Astrocyte of the spinal cord (primary cell): ENCODE measurements at places on chromosomes 11 and 22.

- no peak for DNase-seq
Observed at GRCh38 chr11:96228910-96229309, 114.1 kb downstream of the MAML2 start.

- DNase-seq = no peak
Observed at GRCh38 chr11:74714904-74715303, 16.3 kb downstream of the CHRDL2 start.

GRCh38 chr11:96949464-96949863 is 559.7 kb downstream of the JRKL start:
- DNase-seq = no peak

DNA sequence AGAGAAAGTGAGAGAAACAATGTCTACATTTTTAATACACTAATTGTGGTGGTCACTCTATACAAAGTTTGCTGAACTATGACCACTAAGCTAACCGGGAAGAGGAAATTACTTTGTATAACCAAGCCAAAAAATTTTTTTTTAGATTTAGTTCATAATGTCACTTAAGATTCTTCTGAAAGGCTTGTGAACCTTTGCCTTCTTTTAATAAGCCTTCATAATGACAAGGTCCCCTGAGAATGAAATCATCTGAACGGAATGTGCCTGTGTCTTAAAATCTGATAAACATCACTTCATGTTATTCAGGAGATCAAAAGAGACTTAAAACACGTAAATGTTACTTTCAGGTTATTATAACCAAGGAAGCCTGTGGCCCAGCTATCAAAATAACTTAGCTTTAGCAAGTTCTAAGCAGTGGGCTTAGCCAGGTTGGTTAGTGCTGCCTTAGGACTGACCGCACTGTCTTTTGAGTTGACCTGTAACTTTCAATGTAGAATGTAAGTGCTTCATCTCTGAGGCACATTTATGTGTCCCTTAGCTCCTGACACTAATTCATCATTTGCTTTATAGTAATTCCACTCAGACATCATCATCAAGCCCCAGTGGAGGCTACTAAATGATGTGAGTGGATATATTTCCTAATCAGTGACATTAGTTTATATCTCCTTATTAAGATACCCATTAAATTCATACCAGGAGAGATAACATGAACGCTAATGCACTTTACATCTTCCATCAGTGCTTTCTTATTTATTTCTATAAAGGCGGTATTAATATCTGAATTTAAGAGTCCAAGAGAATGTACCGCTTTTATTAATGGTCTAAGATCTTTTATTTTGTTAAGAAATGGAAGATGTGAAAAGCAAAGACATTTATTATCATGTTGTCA is 122.5 kb downstream of the WNT11 start:
- DNase-seq = peak; percentile 37

DNA sequence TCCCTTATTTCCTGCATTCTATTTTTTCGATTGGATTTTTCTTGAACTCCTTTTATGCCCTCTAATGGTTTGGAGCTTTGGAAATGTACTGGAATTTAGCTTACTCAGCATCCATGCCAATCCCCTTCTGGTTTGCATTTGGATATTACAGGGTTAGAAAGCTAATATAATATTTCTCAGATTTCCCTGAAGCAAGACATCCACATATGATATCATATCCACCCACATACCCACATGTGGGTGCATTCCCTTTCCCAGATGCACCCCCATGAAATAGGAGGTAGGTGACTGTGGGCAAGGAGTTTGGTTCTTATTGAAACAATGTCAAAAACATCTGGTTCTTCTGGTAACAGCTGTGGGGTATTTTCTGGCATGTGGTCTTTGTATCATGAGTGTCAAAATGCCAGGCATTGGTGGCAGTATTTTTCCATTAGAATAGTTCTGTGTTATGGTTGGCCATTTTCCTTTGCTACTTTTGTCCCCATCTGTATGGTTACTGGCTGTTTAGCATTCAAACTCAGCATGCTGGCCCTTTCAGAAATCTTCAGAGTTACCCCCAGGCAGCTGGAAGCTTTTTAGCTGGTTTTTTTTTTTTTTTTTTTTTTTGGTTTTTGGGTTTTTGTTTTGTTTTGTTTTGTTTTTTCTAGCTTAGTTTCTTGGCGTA is 32.7 kb upstream of the DDX10 start:
- DNase-seq = no peak

DNA sequence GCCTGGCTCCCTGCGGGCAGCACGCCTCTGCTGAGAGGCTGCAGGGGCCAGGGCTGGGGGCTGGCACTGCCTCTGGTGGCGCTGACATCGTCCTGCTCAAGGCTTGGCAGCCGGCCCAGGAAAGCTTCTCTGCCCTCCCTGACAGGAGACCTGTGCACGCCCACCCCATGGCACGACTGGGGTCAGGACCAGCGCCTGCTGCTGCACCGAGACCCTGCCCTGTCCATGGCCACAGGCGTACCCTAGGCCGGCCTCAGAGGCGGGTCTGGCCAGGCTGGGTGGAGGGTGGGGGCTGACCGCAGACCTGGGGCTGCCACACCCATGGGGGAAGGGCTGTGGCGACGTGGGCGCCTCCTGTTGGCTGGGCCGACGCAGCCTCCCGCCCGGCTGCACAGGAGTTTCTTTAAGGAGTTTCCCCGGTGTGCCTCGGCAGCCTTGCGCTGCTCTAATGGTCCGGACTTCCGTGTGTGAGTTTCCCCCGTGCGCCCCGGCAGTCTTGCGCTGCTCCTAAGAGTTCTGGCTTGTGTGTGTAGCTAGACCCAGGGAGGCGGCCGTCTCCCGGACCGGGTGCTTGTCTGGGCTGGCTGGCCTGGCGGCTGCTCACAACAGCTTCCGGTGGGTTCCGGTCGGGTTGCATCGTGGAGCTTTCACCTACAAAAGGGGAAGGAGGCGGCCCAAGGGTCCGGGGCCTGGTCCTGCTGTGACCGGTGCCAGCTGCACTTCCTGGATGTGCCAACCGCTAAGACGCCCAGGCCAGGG is 4.6 kb downstream of the TRABD start:
- peak; percentile 55 for DNase-seq

GRCh38 chr11:65045061-65045460 is 4.1 kb downstream of the SAC3D1 start:
- no peak for DNase-seq

- no peak for DNase-seq
Observed at GRCh38 chr11:94494126-94494680, 419 bp downstream of the ANKRD49 start.

GRCh38 chr11:117673602-117674001 is 123.4 kb downstream of the DSCAML1 start:
- DNase-seq = no peak

DNA sequence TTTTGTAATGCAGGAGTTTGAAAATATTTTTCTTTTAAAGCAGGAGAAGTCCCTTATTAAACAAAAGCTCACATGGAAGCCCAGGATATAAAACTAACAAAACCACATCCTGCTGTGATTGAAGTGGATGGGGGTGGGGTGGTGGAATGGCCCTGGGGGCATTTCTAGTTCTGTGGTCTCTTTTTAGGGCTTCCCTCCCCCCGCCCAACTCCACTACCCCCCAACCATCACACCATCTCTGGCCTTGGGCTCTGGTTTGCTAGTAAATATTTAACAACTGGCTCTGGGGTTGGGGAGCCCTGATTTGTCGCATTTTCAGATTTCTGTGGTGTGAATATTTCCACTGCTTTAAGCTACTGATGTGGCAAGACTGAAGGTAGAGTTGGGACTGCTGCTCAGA is 279.6 kb upstream of the PLET1 start:
- DNase-seq = no peak

DNA sequence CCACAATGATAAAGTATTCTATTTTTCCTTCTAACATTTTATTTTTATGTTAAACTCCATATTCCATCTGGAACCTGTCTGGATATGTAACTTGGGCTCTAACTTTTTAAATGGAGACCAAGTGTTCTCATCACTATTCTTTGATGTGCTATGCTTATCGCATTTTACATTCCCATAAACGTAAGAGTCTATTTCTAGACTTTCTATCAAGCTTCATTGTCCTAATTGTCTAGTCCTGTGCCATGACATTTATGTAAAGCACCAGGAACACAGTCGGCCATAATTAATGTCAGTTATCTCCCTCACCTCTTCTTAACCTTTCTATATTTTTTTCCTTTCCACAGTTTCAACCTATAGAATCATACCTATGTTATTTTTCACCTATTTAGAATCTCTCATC is 113.9 kb upstream of the TEAD1 start:
- no peak for DNase-seq

- no peak for DNase-seq
Observed at GRCh38 chr11:73416786-73417185, 40.6 kb downstream of the RELT start.

GRCh38 chr11:65954771-65955170 is 6.8 kb upstream of the SART1 start:
- DNase-seq = no peak

DNA sequence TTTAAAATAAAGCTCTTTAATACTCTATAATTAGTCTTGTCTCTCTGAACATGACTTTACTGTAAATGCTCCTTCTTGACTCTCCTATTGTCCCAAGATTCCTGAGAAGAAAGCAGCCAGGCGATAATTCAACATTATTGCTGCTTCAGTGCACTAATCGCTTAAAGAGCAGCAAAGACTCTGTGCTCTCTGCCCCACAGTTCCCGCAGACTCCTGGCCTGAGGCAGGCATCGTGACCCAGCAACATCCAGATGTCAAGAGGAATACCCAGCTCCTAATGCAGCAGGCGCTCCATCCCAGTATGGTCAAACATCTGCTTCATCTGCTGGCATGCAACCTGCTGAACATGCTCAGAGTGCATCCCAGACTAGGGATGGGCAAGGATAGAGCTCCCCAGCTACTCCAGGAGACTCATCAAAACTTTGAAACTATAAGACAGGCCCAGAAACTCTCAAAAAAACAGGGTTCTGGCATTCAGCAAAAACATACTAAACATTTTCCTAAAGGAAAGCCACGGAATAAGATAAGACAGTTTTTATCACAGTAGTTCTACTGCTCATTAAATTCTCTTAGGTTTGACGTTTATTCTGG is 270.0 kb downstream of the SOX6 start:
- no peak for DNase-seq

DNA sequence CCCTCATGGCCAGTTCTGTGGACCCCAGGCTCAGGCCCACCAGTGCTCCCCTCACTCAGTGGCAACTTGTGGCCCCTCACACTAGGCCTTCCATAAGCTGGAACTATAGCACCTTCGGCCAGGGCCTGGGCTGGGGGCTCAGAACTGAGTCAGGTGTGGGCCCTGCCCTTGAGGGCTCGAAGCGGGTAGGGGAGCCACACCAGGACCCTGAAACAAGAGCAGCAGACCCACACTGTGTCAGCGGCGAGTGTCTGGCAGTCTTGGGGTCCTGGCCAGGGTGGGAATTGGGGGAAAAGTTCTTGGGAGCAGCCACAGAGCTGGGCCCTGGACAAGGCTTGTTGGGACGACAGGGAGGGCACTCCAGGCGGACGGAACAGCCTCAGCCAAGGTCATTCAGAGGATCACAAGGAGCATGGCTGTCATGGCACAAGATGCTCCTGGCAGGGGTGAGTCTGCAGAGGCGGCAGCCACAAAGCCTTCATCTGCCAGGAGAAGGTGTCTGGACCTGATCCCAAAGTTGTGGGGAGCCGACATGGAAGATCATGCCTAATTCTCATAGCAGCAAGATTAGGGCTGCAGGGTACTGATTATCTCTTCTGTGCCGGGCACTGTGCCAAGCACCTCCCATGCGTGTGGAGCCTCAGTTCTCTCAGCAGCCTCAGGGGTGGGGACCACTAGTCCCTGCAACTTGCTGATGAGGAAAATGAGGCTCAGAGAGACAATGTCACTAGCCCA is 50.7 kb downstream of the SHISAL1 start:
- DNase-seq = no peak

GRCh38 chr11:93028960-93029522 is 59.6 kb downstream of the MTNR1B start:
- peak; percentile 22 for DNase-seq

GRCh38 chr22:49100773-49101172 is 726.9 kb downstream of the BRD1 start:
- no peak for DNase-seq

- DNase-seq = no peak
Observed at GRCh38 chr22:46656856-46657654, 36.9 kb downstream of the GRAMD4 start.

GRCh38 chr11:76783294-76783895 is at the start of gene TSKU:
Gene TSKU, plus strand, starts transcription at chr11:76783356. Its CDS starts 12,261 bp downstream, at chr11:76795617.
- DNase-seq = peak; percentile 47

DNA sequence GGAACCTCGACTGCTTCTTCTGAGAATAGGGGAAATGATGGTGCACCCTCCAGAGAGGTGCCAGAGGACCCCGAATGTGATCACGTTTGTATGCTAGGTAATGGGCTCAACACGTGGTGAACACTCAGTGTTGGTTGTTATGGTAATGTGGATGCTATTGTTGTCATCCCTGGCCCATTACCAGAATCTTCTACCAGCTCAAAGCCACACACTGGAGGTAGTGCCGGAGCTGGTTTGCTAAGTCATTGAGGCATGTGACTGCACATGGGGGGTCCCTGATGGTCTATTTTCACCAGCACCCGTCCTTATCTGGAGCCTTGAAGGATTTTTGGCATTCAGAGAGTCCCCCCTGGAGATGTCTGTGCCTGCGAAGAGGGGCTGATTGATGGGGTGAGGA is 119.1 kb upstream of the CD82 start:
- DNase-seq = no peak

GRCh38 chr11:57698843-57699365 is 13.1 kb downstream of the MED19 start:
- DNase-seq = no peak

DNA sequence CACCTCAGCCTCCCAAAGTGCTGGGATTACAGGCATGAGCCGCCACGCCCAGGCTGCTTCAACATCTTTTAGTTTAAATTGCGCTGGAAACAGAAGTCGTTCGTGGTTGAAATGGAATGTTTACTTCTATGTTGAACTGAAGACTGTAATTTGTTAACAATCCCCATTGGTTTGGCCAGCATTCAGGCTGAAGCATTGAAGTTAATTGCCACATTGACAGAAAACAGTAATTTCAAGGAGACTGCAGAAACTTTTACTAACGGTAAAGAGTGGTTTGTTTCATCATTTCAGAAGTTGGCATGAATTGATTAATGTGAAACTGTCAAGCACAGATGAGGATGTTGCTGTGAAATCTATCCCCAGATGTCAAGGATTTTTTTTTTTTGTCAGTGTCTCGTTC is 14.2 kb downstream of the AP5B1 start:
- peak; percentile 47 for DNase-seq

DNA sequence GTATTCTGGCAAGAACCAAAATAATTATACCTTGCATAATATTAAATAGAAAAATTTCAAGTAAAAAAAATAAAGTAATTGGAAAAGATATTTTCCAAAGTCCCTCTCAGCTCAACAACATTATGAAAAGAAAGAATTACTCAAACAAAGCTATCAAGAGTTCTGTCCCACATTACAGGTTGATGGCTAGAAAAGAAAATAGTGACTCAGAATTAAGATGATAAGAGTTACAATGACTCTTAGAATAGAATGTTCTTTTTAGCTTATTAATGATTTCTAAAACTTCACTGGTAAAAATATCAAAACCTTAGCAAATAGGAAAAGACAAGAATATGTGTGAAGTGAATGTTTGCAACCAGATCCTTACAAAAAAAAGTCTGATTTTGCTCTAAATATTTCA is 312.5 kb upstream of the PDGFD start:
- DNase-seq = no peak

- DNase-seq = peak; percentile 29
Observed at GRCh38 chr11:15967166-15967565, 389.2 kb downstream of the SOX6 start.

- DNase-seq = no peak
Observed at GRCh38 chr22:19821523-19822300, 33.0 kb downstream of the GNB1L start.

- DNase-seq = no peak
Observed at GRCh38 chr11:3161309-3161708, 3.8 kb downstream of the OSBPL5 start.
